Activated CD4-positive, alpha-beta T cell treated with anti-CD3 and anti-CD28 coated beads for 36 hours (primary cell): ENCODE measurements at places on chromosomes 12 and 14.

DNA sequence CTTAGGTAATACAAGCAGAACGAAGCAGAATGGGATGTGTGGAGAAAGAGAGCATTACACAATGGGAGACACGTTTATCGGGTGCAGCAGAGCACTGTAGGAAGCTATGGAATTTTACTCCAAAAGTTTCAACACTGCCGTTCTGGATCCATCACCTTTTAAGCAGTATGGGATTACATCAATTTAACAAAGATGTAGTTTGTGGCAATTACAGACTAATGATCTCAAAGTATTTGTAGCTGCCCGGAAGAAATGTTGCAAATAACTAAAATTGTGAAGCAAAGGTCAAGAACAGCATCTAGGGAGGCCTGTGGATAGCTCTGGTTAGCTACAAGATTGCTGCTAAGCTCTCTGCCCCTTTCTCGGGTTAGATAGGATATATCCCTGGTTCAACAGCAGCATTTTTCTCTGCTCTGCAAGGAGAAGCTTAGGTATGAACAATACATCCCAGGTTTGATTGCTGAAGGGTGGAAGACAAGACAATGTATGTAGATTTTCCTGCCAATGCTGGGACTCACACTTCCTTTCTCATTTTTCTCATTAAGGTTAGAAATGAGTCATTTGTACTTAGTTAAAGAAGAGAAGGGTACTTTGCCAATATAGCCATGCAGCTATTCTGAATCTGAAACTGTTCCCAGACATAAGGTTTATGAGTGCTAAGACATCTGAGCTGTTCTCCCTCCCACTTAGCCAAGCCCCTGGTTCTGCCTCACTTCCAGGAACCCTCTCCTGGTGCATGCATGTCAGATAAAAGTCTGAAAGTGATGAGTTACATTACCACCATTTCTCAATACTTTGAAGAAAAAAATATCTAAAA is 75.0 kb upstream of the HIF1A start:
- H3K4me1 ChIP-seq = peaks cover 79% of the 10 kb centered on the region
- DNase-seq = peak; percentile 82
- H3K27me3 ChIP-seq = no peaks in the 10 kb centered on the region
- peaks cover 3% of the 10 kb centered on the region for H3K36me3 ChIP-seq

DNA sequence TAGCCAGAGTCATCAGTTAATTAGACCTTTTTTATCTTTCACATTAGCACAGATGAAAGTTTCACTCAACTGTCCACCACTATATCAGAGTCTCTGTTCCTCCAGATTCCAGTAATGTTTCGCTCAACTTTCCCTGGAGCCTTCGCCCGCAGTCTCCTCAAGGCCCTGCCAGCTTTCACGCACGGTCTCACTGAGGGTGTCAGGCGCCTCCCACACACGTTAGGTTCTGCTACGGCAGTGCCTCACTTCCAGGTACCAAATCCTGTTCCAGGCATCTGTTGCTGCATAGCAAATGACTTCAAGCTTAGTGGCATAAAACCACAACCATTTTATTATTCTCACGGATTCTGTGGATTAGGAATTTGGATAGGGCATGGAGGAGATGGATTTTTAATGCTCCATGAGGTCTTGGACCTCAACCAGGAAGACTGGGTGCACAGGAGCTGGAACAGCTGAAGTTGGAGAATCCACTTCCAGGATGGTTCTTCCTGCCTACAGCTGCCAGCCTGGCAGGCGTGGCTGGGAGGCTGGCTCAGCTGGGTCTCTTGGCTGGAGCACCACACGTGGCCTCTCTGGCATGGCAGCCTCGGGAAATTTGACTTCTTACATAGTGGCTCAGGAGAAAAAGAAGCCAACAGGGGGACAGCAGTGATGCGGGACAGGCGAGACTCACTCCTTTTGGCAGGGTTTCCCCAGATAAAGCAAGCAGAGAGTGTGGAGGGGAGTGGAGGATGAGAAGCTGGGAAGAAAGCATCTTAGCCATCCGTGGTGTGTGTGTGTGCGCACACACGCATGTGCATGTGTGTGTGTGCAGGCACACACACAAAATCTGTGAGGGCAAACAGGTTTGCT is 21.3 kb upstream of the BCDIN3D start:
- H3K36me3 ChIP-seq = no peaks in the 10 kb centered on the region
- no peak overlapping the region for H3K4me3 ChIP-seq
- no peak overlapping the region for H3K27ac ChIP-seq
- no peaks in the 10 kb centered on the region for H3K27me3 ChIP-seq
- DNase-seq = no peak
- H3K4me1 ChIP-seq = no peaks in the 10 kb centered on the region

DNA sequence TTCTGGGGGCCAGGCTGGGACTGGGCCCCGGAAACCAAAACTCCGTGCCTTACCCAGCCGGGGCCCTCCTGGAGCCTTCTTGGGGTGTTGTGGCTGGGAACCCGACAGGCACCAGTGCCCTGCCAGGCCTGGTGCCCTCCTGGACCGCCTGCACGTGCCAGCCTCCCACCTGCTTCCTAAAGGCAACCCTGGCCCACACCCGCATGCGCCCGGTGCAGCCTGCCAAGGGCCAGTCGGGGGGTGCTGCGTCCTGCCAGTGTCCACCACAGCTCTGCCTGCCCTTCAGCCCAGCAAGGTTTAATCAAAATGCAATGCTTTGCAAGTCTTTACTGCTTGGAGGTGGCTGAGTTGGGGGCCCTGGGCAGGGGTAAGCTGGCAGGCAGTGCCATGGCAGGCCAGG is 5.2 kb upstream of the ADSS1 start:
- no peak for DNase-seq
- no peaks in the 10 kb centered on the region for H3K4me1 ChIP-seq

GRCh38 chr12:124411281-124411878 is 116.5 kb downstream of the RFLNA start:
- H3K27me3 ChIP-seq = no peaks in the 10 kb centered on the region
- no peaks in the 10 kb centered on the region for H3K4me1 ChIP-seq
- no peak overlapping the region for H3K4me3 ChIP-seq
- no peak overlapping the region for H3K27ac ChIP-seq

DNA sequence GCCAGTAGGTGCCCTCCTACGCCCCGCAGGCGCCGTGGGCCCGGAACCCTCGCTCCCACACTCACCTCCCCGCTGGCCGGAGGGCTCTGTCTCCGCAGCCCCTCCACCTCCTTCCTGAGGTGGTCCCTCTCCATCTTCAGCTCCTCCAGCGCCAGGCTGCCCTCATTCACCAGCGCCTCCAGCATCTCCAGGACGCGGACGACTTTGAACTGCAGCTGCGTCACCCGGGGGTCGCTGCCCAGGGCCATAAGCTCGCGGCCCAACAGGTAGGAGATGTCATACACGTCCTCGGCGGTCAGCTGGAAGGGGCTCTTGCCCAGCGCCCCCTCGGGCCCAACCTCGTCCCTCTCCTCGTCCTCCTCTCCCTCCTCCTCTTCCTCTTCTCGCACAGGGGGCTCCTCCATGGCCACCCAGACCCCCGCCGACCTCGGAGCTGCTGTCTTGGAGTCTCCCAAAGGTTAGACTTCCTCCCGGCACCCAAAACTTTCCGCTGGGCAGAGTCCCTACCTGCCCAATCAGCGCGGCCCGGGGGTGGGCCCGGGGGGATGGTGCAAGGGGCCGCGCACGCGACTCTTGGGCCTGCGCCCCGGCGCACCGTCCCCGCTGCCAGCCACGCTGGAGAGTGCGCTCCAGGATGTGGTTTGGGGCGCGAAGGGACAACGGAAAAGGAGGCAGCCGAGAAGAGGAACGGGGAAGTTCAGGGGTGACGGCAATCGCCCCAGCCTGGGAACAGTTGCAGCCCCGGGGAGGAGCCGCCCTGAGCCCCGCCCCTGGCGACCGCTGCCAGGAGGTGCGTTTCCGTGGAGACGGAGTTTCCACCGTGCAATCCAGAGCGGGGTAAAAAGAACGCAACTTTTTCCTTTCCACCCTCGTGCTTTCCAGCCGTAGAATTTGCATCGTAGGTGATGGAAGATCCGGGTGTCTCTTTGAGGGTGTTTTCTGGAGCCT is at the start of gene RILPL2:
TSS of gene RILPL2 (minus strand) at position 668 of the 948 bp plus-strand sequence. CDS start at position 404, 264 bp downstream.
- H3K4me3 ChIP-seq = peak within 1 kb of the TSS; percentile 95
- peaks cover 24% of the 10 kb centered on the region for H3K36me3 ChIP-seq
- H3K4me1 ChIP-seq = peaks cover 33% of the 10 kb centered on the region

DNA sequence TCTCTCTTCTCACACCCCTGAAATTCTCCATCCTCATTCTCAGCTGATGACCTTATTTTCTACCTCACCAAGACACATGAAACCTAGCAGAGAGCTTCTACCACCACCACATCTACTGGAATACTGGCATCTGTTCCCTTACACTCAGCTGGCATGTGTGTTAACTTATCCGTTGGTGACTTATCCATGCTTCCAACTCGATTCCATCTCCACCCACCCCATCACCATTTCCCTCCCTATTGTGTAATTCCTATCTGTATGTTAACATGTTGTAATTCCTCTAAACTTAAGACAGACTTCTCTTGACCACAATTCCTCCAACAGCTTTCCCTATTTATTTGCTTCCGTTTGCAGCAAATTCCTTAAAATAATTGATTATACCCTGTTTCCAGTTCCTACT is 15.4 kb downstream of the C1S start:
- H3K27me3 ChIP-seq = peaks cover 7% of the 10 kb centered on the region
- DNase-seq = no peak
- no peak overlapping the region for H3K4me3 ChIP-seq
- H3K36me3 ChIP-seq = no peaks in the 10 kb centered on the region

DNA sequence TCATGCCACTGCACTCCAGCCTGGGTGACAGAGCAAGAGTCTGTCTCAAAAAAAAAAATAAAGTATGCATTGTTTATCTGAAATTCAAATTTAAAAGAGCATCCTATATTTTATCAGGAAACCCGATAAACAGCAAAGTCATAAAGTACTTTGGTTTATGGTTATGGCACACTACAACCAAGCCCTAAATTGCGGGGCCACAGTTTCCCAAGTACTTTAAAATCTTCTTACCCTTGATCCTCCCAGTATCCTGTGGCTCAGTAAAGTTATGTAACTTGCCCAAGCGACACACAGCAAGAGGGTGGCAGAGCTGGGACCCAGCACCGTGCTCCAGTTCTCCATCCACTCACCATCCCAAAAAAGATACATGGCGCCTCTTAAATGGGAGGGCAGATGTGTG is 35.2 kb downstream of the KSR2 start:
- no peak overlapping the region for H3K4me3 ChIP-seq
- H3K27me3 ChIP-seq = peaks cover 3% of the 10 kb centered on the region
- no peaks in the 10 kb centered on the region for H3K36me3 ChIP-seq
- no peaks in the 10 kb centered on the region for H3K4me1 ChIP-seq
- DNase-seq = no peak

DNA sequence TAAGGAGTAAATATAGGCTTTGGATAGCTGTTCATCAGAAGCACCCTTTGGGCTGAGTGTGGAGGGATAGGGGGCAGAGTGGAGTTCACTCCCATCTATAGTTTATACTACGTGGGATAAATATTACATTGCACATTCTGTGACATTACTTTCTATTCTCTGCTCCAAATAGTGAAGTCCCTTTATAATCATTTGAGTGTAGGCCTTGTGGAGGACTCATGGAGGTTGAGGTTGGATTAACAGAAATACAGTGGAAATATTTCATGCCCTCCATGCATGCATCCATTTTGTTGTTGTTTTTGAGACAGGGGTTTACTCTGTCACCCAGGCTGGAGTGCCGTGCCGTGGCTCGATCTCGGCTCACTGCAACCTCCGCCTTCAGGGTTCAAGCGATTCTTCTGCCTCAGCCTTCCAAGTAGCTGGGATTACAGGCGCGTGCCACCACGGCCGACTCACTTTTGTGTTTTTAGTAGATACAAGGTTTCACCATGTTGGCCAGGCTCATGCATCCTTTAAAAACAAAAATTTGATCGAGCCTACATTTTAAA is 1.4 kb downstream of the CHPT1 start:
- H3K27me3 ChIP-seq = no peaks in the 10 kb centered on the region
- no peaks in the 10 kb centered on the region for H3K36me3 ChIP-seq
- peak overlapping the region; percentile 83 for H3K27ac ChIP-seq
- peak overlapping the region; percentile 81 for H3K4me3 ChIP-seq
- DNase-seq = peak; percentile 49
- H3K4me1 ChIP-seq = peaks cover 29% of the 10 kb centered on the region

GRCh38 chr14:106665814-106666213 is 1139.4 kb downstream of the TMEM121 start:
- H3K36me3 ChIP-seq = no peaks in the 10 kb centered on the region
- H3K27ac ChIP-seq = no peak overlapping the region
- peaks cover 23% of the 10 kb centered on the region for H3K4me1 ChIP-seq
- peak; percentile 75 for DNase-seq
- peaks cover 4% of the 10 kb centered on the region for H3K27me3 ChIP-seq

DNA sequence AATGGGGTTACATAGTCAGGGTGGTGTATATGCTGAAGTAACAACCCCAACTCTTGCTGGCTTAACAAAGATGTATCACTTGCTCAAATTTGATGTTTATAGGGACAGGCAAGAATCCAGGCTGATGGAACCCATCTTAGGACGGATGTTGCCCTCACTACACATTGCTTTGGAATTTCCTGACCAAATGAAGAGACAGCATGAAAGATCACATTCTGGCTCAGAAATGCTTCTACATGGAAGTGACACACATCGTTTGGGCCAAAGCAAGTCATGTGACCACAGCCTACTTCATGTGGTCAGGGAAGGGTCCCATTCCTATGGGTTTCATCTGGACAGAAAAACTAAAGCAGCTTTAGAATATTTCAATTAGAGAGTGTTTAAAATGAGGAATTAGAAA is 345.8 kb downstream of the TMEM132D start:
- no peaks in the 10 kb centered on the region for H3K36me3 ChIP-seq
- H3K27ac ChIP-seq = no peak overlapping the region
- H3K27me3 ChIP-seq = no peaks in the 10 kb centered on the region
- no peaks in the 10 kb centered on the region for H3K4me1 ChIP-seq
- H3K4me3 ChIP-seq = no peak overlapping the region

DNA sequence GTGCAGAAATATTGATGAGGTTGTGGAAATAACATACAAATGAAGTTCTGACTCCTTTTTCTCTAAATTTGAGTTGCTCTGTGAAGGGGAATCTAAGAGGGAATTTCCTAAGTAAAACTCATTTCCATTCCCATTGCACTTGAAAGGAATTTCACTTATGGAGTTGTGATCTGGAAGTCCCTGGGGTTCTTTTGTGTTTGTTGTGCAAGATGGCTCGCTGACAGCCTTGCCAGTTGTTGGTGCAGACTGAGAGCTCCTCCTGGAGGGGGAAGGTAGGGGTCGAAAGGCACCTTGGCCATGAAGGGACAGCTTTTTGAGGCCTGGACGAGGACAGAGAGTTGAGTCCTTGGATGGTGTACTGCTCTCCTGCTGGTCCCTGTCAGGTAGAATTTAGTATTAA is 72.0 kb downstream of the C12orf56 start:
- no peak overlapping the region for H3K4me3 ChIP-seq
- H3K27me3 ChIP-seq = no peaks in the 10 kb centered on the region
- no peaks in the 10 kb centered on the region for H3K4me1 ChIP-seq
- H3K27ac ChIP-seq = no peak overlapping the region
- no peak for DNase-seq

DNA sequence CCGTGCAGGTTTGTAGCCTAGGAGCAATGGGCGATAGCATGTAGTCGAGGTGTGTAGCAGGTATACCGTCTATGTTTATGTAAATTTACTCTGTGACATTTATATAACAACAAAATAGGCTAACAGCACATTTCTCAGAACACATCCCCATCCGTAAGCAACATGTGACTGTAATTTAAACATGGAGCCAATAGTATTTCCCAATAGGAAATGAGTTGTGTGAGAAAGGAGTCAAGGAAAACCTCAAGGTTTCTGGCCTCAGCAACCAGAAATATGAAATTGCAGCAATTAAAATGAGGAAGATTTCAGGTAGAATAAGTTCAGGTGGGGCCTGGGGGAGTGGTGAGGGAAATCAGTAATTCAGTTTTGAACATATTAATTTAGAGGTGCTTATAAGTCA is 136.0 kb downstream of the MSRB3 start:
- no peaks in the 10 kb centered on the region for H3K36me3 ChIP-seq
- H3K27ac ChIP-seq = no peak overlapping the region
- no peak overlapping the region for H3K4me3 ChIP-seq
- DNase-seq = no peak
- no peaks in the 10 kb centered on the region for H3K4me1 ChIP-seq
